ENCODE measurements at places on chromosomes 3 and 15.

- DNase-seq, result no peak
These were observed 18.3 kb upstream of the TRAK1 start for GRCh38 chr3:42072831-42073301.

GRCh38 chr15:62254137-62254934 is 89.3 kb upstream of the C2CD4B start:
- peak; percentile 37 for DNase-seq

GRCh38 chr3:71551311-71551919 is 32.1 kb downstream of the FOXP1 start:
- no peak for DNase-seq

- DNase-seq, result no peak
These were observed 360.7 kb downstream of the PTPRG start for GRCh38 chr3:61922118-61922517.

GRCh38 chr3:46019707-46020106 is 7.6 kb downstream of the XCR1 start:
- DNase-seq, result peak; percentile 27

GRCh38 chr3:170128259-170128976 is 53.1 kb downstream of the PHC3 start:
- DNase-seq, result no peak

DNA sequence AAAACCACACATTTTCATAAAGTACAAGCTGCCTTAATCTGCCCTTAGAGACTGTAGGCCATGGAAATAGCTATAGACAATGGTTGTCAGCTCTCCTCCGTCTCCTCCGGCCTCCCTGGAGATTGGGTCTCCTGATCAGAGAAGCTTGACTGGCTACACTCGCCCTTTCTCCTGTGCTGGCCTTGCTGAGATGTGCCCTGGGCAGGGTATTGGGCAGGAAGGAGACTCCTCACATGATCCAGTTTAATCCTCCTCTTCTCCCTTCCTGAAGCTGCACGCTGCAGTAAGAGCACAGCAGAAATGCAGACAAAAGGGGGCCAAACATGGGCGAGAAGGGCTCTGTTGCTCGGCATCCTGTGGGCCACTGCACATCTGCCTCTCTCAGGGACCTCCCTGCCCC is at the start of gene SLC24A5:
Gene SLC24A5, plus strand, starts transcription at position 246 of the 400 bp plus-strand sequence. Its CDS starts 55 bp downstream, at position 301.
- no peak for DNase-seq

GRCh38 chr3:46948830-46949671 is 27.5 kb downstream of the CCDC12 start:
- no peak for DNase-seq

DNA sequence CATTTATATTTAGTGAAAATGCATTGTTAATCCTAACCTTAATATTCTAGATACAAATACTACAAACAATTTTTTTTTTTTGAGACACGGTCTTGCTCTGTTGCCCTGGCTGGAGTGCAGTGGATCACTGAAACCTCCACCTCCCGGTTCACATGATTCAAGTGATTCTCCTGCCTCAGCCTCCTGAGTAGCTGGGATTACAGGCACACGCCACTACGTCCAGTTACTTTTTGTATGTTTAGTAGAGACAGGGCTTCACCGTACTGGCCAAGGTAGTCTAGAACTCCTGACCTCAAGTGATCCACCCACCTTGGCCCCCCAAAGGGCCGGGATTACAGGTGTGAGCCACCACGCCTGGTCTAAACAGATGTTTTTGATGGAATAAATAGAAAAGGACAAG is 361.5 kb upstream of the NECTIN3 start:
- no peak for DNase-seq

- DNase-seq, result no peak
These were observed 646.2 kb downstream of the NTRK3 start for GRCh38 chr15:87610366-87610765.

DNA sequence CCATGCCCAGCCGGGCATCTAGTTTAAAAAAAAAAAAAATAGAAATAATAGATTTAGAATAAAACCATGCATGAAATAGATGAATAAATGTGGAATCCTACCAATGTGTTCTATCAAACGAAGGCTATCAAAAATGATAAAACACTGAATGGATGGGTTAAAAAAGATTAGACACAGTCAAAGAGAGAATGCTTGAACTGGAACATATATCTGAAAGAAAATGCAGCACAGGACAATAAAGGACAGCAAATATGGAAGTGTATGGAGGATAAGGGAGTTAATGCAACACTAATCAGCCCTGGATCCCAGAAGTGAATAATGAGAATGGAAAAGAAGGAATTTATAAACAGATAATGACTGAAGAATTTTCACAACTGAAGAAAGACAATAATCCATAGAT is 571.7 kb downstream of the GRM7 start:
- DNase-seq, result no peak

DNA sequence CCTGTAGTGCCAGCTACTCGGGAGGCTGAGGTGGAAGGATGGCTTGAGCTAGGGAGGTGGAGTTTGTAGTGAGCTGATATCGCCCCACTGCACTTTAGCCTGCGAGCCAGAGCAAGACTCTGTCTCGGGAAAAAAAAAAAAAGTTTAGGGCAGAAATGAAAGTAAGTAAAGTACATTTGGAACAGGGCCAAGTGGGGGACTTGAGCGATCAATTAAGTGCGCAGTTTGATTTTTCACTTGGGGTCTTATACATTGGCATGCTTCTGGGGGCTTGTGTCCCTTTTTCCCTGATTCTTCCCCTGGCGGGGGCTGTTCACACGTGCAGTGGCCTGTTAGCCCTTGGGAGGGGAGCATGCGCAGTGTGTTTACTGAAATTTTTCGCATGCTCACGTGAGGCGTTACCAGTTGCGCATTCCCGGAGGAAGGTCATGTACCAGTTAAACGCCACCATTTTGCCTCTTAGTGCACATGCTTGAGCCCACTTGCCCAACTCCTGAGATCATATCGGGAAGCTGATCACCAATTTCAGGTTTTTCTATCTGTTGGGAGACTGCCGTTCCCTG is 42.0 kb downstream of the GALNT15 start:
- DNase-seq, result no peak

GRCh38 chr3:172029425-172030098 is 9.8 kb upstream of the FNDC3B start:
- DNase-seq, result no peak

DNA sequence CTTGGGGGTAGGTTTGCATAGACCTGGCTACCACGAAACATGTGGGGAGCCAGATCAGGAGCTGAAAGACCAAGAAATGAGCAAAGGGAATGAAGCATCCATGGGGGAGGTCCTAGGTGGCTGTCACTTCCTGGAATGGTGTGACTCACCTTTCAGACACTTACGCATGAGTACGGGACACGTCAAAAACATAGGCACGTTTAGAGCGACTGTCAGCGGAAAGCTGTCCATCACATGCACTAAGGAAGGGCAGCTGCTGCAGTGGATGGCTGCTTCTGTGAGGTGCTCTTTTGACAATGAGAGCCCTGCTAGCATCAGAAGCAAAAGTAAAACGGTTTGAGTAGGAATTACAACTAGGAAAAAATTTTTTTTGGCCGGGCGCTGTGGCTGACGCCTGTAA is 244.6 kb upstream of the CCDC54 start:
- no peak for DNase-seq

GRCh38 chr3:188470508-188471130 is 316.7 kb downstream of the LPP start:
- DNase-seq, result no peak

- no peak for DNase-seq
These were observed 18.7 kb upstream of the OR4F6 start for GRCh38 chr15:101784644-101785043.

DNA sequence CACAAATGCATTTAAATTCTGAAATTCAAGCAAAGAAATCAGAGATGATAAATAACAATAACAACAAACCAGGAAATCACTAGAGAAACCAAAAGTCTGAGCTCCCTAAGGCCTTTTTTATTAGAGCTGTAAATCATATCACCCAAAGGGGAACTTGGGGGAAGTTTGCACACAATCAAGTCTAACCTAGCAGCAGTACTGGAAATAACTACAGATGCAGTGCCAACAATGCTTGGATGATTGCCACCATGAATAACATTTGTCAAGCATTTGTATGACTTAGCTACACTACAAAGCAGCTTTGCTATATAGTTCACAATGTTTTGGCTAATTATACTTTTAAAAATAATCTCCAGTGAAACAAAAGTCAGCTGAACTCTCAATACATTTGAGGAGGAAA is 27.8 kb downstream of the SHQ1 start:
- DNase-seq, result no peak

- no peak for DNase-seq
These were observed 59.9 kb downstream of the ADCY5 start for GRCh38 chr3:123388811-123389627.

DNA sequence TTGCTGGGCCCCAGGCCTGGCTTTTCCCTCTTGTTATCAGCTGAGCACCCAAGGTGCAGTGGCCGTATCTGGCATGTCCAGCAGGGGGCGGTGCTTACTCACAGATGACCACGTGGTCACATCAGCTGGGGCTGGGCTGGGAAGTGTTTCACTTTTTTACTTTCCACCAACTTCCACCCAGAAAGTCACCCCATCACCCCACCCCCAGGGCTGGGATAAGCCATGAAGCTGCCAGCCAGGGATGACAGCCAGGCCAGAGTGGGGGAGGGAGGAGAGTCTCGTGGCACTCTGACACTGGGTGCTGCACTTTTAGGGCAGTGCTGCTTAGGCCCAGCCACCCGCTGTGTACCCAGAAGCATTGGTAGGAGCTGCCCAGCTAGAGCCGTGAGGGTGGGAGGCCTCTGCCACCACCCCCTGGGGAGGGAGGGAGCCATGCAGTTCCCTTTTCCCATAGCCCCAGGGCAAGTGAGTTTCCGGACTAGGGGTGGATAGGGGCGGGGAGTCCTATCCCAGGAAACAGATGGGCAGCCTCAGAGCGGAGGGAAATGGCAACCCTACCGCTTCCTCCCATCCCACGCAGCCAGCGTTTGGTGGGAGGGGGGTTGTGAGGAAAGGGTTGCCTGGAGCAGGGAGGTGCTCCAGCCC is 6.1 kb downstream of the PPCDC start:
- DNase-seq, result peak; percentile 84

GRCh38 chr3:88282528-88283241 is 132.9 kb downstream of the C3orf38 start:
- DNase-seq, result no peak

DNA sequence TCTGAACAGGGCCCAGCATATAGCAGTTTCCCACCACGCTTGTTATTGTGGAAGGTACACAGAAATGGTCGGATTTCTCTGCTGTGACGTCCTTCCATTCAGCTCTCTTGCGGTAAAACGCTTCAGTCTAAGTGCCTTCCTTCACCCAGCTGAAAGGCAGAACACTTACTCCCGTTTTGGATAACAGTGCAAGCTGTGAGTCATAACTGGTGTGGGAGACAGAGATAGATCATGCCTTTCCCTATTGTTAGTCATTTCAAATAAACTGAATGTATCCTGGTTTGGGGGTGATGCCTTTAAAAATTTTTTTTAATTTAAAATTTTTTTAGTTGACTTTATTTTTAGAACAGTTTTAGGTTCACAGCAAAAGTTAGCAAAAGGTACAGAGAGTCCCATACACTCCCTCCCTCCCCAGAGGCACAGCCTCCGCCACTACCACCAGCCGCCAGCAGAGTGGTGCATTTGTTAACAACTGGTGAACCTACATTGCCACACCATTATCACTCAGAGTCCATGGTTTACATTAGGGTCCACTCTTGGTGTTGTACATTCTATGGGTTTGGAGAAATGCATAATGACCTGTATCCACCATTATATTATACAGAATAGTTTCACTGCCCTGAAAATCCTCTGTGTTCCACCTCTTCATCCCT is 94.9 kb upstream of the NSMCE3 start:
- no peak for DNase-seq

DNA sequence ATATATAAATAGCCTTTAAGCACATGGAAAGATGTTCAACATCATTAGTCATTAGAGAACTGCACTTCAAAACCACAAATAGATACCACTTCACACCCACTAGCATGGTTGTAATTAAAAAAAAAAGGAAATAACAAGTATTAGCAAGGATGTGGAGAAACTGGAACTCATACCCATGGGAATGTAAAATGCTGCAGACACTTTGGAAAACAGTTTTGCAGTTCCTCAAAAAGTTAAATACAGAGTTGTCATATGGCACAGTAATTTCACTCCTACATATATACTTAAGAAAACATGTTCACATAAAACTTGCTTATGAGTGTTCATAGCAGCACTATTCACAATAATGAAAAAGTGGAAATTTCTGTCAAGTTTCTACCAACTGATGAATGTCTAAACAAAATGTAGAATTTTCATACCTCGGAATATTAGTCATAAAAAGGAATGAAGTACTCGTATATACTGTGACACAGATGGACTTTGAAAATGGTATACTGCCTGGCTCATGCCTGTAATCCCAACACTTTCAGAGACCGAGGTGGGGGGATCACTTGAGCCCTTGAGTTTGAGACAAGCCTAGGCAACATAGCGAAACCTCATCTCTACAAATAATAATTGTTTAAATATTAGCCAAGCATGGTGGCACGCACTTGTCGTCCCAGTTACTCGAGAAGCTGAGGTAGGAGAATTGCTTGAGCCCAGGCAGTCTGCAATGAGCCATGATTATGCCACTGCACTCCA is 28.1 kb downstream of the BCL2A1 start:
- no peak for DNase-seq

DNA sequence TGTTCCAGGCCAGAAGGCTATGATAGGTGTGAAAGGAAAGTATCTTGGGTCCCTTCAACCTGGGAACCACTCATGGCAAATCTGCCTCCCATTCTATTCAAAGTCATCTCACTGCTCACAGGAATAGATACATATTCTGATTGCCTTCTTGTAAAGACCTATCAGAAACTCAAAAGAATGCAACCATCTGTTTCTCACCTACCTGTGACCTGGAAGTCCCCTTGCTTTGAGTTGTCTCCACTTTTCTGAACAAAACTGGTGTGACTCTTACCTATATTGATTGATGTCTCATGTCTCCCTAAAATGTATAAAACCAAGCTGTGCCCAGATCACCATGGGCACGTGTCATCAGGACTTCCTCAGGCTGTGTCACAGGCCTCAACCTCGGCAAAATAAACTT is 1149.3 kb downstream of the NSUN3 start:
- DNase-seq, result no peak

DNA sequence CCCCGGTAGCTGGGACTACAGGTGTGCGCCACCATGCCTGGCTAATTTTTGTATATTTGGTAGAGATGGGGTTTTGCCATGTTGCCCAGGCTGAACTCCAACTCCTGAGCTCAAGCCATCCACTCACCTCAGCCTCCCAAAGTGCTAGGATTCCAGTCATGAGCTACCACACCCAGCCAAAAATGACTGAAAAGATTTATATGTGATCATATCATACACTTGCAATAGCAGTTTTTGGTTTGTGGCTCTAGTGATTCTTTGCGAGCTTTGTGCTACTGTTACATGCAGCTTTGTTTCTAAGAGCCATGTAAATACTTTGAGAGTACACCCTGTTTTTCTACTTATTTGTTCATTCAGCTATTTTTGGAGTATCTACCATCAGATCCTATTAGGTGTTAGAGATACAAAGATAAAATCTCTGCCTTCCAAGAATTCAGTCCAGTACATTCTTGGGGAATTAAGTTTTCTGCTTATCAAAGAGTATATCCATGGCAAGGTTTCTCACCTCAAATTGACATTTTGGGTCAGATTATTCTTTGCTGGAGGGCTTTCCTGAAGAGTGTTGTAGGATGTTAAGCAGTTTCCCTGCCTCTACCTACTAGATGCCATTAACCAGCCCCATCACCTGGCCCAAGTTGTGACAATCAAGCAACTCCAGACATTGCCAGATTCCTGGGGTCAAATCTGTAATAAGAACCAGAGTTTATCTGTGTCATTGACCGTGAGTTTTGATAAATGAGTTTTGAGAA is 15.0 kb downstream of the SNAP23 start:
- DNase-seq, result no peak

- no peak for DNase-seq
These were observed 99.3 kb upstream of the PRR20G start for GRCh38 chr3:127387119-127387518.

All from activated CD4-positive, alpha-beta T cell treated with anti-CD3 and anti-CD28 coated beads, Interleukin-2, amount 50 U/mL, for 24 hours (primary cell).